HTR-8/SVneo (cell line): ENCODE measurements at places on chromosomes 7 and 10.

DNA sequence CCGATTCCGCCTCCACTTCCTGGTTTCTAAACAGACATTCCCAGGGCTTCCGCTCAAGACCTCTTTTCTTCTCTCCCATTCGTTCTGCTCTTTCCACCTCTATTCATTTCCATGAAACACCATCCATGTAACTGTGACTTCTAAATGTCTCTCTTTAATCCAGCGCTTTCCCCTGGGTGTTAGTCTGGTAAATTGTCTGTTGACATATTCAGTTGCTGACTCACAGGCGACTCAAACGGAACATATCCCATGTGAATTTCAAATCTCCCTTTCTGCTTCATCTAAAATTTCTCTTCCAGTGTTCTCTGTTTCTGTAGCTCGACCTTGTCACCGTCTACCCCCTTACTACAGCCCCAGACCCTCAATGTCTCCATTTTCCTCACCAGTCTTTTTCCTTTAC is 119.1 kb downstream of the PFKFB3 start:
- DNase-seq, result no peak

DNA sequence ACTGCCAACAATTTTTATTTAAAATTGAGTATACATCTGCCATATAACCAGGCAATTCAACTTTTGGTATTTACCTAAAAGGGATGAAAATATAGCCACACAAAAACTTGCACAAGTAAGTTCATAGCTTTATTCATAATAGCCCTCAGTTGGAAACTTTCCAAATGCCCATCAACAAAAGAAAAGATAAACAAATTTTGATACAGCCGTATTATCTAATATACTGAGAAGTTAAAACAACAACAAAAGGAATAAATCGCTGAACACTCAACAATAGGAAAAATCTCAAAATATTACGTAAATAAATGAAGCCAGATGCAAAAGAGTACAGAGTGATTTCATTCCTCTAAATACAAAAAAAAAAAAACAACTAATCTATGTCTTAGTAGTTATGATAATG is 399.2 kb upstream of the SEMA3D start:
- DNase-seq, result no peak

- DNase-seq, result no peak
These were observed 81.1 kb downstream of the BMPER start for GRCh38 chr7:33986451-33986850.

- no peak for DNase-seq
These were observed 8.6 kb downstream of the RTKN2 start for GRCh38 chr10:62259998-62260397.

GRCh38 chr10:75187961-75188426 is 22.6 kb upstream of the VDAC2 start:
- DNase-seq, result peak; percentile 61

DNA sequence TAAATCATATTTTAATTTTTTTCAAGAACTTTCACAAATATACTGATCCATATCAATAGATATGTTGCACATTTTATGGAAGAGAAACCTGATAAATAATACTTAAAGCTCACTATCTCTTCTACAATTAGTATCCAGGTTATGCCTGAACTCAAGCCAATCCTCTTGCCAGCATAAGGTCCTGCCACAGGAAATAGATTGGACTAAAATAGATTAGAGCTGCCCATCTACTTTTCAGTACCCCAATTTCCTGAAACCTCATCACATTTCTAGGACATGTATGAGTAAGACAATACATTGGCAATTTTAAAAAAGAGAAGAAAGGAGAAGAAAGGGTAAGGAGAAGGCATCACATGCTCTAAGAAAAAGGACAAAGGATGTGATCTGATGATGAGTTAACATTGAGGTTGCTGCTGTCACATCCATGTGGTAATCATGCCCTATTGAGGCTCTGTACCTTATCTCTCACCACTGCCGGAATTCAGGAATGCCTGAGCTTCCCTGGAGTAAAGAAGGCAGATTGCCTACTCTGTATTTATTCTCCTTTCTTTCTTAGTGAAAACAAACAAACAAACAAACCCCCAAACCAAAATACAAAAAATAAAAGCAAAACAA is 199.7 kb downstream of the ANK3 start:
- no peak for DNase-seq

DNA sequence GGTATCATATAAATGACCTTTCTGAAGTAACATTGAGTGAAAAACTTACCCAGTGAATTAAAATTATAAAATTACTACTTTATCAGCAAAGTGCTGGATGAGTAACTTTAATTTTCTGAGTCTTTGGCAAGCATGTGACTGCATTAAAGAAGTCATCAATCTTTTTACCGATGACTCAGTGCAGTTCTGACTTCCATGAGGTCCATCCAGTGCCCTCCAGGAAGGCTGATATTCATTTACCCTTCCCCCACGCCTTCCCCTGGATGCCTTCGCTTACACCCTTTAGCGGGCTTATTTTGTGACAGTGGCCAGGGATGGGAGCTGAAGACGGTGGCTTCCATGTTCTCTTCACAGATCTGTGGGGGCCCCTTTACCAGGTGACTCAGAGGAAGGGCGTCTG is 572.9 kb upstream of the PFKP start:
- peak; percentile 15 for DNase-seq
